Stimulated activated CD4-positive, alpha-beta T cell treated with anti-CD3 and anti-CD28 coated beads, Interleukin-4, amount 100 ng/mL, for 48 hours (primary cell): ENCODE measurements at places on chromosomes 3 and 15.

DNA sequence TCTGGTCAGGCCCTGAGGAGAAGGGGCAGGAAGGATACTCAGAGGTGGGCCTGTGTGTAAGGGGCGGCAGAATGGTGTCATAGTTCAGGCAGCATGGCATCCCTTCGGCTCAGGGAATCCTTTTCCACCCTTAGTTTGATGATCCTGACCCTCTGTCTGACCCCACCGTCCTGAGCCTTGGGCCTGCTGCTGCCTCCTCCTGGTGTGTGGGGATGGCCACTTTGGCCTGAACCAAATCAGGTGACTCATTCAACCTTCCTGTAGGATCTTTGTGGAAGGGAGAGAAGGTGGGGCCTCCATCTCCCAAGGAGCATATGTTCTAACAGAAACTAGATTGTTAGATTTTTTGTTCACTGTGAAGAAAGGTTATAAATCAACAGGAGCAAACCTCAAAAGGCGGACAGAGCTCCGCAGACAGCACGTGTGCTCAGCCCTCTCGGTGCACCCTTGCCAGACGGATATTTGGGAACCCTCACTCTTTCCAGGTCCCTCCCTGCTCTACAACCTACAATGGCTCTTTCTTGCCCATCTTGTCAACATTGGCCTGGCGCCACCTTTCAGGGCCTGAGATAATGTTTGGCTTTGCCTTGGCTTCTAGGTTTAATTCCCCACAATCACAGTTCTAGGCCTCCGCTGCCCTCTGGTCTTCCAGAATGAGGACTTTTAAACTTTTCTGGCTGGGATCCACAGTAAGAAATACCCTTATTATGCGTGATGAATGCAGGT is 21.7 kb downstream of the THSD4 start:
- DNase-seq: no peak

DNA sequence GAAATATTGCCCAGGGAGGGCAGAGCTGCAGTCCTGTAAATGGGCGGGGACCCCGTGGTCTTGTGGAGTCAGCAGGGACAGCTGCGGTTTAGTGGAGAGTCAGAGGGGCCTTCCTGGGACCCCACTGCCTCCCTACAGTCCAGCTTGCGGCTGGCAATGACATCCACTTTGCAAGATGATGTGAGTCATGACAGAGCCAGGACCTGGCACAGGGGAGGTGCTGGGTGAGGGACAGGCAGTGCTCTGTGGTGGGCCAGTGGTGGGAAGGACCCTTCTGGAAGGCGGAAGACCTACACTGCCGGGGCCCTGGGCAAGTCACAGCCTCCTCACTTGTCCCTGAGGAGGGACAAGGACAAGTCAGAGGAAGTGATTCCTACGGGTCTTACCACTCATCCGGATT is 17.8 kb downstream of the APBA2 start:
- DNase-seq: no peak

DNA sequence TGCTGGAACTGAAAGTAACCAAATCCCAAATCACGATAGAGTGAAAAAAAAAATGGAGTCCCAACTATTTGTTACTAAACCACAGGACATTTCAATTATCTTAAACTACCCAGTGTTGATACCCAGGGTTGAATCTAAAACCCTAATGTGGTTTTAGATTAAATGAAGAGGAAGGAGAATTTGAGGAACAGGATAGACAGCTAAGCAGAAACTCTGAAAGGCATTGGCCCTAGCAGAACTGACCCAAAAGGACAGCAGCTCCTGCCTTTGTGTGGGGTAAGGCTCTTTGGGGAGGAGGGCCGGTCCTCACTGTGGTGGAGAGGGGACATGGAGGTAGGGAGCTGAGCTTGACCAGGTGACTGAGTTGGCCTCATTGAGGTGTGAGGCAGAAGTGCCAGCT is 30.7 kb upstream of the SNRK start:
- DNase-seq: no peak

- no peak for DNase-seq
These were observed 36.1 kb downstream of the IL17RD start for GRCh38 chr3:57128826-57129667.

DNA sequence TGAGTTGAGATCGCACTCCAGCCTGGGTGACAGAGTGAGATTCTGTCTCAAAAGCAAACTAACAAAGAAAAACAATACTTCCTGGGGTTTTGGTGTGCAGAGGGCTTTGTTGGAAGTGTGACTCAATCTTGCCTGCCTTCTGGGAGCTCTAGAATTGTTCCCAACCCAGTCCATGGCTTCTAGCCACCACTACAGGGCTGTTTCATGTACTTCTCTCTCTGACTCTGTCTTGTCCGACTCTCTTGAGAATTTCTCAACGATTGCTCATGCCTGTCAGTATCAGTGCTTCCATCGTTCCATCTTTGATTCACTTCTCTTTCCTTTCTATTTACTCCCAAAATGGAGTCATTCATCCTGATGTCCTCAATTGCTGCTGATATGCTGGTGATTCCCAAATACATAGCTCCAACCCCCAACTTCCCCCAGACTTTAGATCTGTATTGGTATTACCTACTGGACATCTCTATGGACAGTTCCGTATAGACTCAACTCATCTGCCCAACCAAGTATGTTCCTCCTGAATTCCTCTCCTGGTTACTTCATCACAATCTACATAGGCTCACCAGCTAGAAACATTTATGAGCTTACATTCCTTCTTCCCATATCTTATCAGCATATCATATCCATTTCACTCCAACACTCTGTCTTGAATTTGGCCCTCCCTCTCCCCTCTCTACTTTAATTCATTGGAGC is 1.8 kb upstream of the AP2M1 start:
- DNase-seq: no peak

DNA sequence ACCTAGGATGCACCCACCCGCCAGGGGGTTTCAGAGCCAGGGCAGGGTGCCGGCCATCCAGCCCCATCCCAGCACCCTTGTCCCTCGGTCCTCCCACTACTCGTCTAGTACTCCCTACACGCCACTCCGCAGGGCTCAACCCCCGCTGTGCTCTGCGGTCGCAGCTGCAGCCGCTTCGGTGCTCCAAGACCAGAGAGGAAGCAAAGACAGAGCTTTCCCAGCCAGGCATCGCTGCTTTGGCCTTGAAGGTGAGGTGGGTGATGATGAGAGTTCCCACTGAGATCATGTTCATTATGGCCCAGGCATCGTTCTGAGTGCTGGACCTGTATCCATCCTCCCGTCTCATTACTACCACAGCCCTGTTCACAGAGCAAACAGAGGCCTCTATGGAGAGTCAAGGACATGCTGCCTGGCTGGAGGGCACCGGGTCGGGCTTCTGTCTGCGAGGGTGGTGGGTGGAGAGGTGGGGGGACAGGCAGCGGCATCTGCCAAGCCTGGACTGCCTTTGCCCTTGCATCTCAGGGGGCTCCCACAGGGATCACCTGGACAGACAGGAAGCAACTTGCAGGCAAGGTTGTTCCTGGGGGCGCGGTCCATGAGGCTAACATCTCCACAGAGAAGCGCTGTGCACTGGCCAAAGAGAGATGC is 66.9 kb downstream of the KLF13 start:
- no peak for DNase-seq

DNA sequence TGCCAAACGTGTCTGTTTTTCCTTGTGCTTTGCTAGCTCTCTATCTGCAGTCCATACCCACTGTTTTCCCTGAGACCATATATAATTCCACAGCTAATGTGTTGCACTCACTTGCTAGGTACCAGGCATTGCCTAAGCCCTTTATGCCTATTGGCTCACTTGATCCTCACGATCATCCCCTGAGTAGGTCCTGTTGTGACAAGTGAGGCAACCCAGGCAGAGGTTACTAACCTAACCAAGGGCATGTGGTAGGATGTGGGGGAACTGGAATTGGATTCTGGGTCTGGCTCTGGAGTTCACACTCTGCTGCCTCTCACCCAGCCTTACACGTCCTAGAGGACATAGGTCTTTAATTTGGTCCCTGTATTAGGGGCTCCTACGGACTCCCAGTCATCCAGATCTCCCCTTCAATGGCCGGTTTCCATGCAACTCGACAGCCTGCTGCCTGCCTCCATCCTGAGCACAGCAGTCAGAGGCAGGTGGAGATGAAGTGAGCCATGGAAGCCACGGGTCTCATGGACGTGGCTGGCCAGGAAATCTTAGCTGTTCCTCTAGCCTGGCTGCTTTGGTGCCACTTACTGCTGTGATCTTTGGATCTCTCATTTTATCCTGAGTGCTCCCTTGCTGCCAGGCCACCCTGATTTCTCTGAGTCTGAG is 38.9 kb upstream of the MYZAP start:
- DNase-seq: no peak

GRCh38 chr3:174986685-174987084 is 127.6 kb downstream of the NAALADL2 start:
- DNase-seq: no peak

GRCh38 chr3:127043041-127043641 is 60.2 kb downstream of the PLXNA1 start:
- DNase-seq: no peak

GRCh38 chr3:78848392-78849288 is 919.2 kb downstream of the ROBO1 start:
- DNase-seq: no peak

GRCh38 chr3:6062261-6063187 is 798.4 kb upstream of the GRM7 start:
- no peak for DNase-seq

GRCh38 chr15:88476635-88477060 is 9.1 kb downstream of the MRPS11 start:
- no peak for DNase-seq

GRCh38 chr3:120418866-120419490 is 31.8 kb downstream of the FSTL1 start:
- no peak for DNase-seq

GRCh38 chr3:49903451-49904424 is at the start of gene MST1R:
MST1R (minus strand) TSS chr3:49903873; CDS start chr3:49903609, 264 bp downstream.
- peak; percentile 85 for DNase-seq

GRCh38 chr3:181692311-181693145 is 19.2 kb upstream of the SOX2 start:
- DNase-seq: no peak

- no peak for DNase-seq
These were observed 73.2 kb upstream of the HEG1 start for GRCh38 chr3:125128861-125129501.

DNA sequence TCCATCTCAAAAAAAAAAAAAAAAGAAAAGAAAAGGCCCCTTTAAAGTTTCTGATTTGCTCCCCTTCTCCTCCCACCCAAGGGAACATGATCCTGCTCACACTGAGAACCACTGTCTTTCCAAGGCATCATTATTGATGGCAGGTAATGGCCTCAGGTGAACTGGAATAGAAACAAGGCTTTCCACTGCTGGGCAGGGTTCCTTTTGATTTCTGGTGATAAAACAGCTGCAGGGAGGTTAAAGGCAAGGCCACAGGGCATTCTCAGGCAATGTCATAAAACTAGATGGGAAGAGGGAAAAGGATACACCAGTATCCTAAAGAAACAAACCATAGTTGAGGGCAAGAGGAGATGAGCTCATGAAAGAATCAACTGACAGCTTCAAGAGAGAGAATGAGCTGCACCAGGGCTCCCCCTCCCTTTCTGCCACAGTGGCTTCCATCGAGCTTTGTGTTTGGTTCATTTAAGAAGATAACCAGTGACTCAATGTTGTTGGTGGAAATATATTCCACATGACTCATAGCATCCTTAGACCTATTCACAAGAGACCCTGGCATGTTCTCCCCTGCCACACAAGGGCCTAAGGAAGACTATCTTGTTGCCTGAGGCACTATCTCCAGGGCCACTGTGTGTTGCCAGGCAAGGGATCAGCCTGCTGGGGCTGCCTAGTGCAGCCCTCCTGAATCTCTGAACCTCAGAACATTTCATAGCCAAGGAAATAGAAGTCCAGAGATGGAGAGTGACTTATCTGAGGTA is 86.4 kb downstream of the WDR76 start:
- DNase-seq: no peak

DNA sequence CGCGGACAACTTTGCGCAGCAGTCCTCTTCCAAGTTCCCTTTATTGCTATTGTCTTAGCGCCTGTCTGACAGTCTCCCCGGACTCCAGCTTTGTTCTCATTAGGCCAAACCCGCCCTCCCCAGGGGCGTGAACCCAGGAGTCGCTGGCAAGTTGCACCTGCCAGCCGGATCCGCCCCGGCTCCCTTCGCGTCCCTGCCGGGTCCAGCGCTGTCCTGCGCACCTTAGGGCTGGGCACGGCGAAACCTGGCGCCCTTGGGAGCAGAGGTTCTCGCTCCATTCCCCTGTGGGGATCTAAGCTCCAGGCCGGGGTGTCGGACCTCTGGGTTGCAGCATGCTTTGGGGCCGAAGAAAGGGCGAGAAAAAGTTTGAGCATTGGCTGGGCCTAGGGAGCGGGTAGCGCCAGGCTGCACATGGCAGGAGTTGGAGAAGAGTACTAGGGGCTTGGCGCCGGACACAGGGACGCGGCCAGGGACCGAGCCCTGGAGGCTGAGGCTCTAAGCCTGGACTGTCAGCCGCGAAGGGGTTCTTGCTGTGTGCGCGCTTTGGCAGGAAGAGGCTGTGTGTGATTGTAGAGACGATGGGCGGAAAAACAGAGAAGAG is 335.1 kb upstream of the THRB start:
- no peak for DNase-seq

DNA sequence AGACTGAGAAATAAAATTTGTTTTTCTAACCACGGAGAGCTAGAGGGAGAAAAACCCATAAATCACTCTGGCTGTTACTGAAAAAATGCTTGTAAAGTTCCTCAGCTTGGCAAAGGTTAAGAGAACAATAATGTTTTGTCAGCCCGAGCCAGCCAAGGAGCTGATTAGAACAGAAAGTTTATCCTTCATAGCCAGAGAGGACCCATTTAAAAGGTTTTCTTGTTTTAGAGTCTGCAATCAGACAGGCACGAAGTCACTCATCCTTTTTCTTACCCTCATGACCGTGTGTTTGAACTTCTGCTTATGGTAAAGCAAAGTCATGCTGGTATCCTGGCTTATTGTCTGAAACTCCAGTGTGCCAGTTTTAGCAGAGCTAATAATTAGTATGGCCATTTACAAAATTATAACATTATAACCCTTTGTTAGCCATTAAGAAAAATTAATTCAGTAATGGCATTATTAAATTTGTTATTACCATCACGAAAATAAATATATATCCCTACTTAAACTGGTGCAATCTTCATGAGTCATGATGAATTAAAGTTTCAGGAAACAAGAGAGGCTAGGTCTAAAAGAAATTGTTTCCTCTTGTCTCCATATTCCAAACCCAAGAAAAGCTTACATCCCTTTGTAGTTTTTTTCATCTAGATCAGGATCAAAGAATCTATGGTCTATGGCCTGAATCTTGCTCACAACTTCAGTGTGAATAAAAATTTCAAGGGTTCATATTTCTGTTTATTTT is 13.5 kb upstream of the STXBP5L start:
- no peak for DNase-seq

- no peak for DNase-seq
These were observed 4.5 kb upstream of the CACNA1D start for GRCh38 chr3:53489787-53490458.

- no peak for DNase-seq
These were observed 635.1 kb upstream of the AGTR1 start for GRCh38 chr3:148062590-148062989.

DNA sequence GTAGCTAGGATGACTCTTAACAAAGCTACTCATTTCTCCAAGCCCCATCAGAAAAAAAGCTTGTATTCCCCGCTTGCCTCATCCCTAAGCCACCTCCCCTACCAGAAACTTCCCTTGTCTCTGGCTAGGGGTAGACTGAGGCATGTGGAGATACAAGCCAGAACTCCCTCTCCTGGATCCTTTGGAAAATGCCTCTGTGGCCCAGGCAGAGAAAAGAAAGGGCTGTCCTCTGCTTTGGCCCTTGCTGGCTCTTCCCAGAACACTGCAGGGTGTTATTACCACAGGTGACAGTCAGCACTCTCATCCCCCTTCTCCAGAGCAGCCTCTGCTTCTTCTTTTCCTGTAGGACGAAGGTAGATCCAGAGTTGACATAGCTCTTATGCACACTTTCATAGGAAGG is 15.2 kb downstream of the RMDN3 start:
- no peak for DNase-seq
